ENCODE measurements at places on chromosomes 12 and 14.

DNA sequence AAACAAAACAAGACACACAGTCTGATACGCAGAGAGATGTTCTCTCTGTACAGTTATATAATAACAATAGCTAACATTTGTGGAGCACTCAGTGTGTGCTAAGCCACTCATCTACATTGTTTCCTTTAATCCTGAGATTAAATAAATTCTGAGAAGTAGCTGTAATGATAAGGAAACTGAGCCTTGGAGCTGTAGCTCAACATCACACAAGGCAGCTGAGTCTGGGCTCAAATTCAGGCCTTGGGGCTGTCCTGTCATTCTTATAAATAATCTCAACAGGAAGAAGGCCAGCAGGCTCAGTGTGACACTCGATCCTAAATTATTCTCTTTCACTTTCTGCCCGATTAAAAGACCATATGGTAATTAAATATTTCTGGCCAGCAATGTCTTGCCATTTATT, 24.5 kb downstream of the CDKN1B start:
- DNase-seq, result no peak

GRCh38 chr14:68557648-68558047, 235.2 kb downstream of the ZFP36L1 start:
- DNase-seq, result no peak

- DNase-seq, result no peak
These were observed 60.2 kb downstream of the PRKCH start for GRCh38 chr14:61381553-61381952.

DNA sequence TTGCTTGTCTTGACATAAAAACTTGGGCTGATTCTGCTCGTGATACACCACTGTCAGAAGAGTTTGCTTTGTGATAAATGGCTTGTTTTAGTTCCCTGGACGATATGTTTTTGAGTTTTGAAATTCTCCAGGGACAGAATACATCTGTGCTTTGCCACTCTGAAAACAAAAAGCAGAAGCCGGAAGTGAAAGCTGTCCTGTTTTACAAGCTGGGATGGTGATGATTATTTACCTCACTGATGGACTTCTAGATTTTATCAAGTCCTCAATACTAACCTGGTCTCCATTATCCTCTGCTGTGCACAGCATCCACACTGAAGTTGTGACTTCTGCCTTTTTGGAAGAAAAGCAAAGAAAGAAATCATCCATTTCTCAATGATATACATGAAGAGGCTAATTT, 251.6 kb downstream of the TRHDE start:
- DNase-seq, result no peak

DNA sequence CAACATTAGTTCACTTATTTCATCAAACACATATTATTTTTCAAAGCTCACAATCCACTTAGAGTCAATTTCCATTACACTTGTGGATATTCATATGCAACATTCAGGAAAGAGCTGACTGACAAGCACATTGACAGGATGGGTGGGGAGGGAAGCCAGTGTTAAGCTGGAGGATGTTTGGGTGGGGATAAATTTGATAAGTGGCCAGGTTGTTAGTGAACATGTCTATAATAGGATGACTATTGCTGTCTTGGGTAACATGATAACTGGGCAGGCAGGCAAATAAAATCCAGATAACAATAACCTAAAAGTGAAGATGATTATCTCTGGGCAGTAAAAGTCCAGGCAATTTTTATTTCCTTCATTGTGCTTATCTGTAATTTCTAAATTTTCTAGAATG, 73.8 kb upstream of the OSBPL8 start:
- DNase-seq, result no peak

GRCh38 chr12:51705450-51705849, 114.4 kb downstream of the SCN8A start:
- DNase-seq, result no peak

DNA sequence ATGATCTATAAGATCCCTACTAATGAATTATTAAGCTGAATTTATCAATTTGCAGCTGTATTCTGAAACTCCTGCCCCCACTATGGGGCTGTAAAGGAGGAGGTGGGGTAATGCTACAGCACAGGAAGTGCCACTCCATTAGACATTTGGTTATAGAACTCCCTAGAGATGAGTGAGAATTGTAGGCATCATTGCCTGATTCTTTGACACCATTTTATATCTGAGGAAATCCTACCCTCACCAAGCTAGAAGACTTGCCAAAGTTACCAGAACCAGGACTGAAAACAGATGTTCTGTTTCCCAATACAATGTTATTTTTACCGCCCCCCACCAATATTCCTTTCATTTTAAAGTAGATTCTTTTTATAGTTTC, 182.4 kb downstream of the EGLN3 start:
- no peak for DNase-seq

GRCh38 chr14:52318062-52318461, 4.0 kb downstream of the PTGER2 start:
- DNase-seq, result no peak

DNA sequence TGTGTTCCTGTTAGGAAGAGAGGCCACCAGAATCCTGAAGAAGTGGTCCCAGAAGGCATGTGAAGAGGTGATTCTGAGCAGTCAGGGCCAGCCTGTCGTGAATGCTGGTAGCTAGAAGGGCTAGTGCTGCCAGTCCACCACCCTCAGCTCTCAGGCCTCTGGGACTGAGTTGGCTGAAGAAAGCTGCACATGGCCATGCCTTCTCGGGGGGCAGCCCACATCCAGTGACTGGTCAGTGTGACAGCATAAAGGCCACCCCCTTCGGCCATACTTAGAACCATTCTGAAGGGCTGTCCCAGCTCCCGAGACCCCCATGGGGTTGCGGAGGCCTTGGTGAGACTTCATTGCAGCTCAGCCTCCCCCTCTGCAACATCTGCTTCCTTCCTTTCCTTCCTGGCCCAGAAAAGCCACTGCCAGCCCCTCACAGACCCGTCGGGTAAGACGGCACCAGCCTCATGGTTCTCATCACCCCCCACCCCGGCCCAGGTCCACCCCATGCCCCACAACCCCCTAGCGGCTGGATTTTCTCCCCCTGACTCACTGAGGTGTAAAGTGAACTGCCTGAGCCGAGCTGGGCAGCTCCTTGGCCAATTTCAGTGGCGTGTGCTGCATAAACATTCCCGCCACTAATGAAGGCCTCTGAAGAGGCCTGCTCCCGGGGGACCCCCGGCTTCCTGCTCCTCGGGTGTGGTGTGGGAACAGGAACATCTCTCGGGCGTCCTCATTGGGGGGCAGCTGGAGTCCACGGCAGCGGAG, 49.5 kb upstream of the DIO3 start:
- DNase-seq, result no peak

DNA sequence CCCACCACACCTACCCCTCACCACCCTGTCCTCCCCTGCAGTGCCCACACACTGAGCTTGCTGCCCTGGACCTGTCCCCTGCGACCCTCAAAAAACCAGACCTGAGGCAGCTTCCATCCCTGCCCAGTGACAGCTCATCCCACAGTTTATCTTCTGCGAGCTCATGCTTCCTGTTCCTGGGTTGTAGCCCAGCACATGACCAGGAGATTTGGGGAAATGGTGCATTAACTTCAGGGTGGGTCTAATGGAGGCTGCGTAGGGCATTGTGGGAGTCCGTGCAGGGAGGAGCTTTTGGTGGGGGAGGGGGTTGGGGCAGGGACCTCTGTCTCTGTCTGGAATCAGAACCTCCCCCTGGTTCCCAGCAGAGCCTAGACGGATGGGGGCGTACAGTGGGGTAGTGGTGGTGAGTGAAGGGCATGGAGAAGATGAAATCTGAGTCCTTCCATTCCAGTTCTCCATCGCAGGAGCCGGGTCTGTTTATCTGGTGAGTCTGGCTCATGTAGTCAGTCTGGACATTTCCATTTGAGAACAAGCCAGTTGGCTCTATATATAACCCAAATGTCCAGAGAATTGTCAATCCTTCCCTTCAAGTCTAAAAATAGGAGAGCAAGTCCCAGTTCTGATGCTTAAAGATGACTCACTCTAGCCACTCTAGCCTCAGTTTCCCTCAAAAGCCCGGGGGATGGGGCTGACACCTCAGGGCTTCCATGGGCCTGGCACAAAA, 270.9 kb downstream of the CACNA1C start:
- DNase-seq, result no peak

DNA sequence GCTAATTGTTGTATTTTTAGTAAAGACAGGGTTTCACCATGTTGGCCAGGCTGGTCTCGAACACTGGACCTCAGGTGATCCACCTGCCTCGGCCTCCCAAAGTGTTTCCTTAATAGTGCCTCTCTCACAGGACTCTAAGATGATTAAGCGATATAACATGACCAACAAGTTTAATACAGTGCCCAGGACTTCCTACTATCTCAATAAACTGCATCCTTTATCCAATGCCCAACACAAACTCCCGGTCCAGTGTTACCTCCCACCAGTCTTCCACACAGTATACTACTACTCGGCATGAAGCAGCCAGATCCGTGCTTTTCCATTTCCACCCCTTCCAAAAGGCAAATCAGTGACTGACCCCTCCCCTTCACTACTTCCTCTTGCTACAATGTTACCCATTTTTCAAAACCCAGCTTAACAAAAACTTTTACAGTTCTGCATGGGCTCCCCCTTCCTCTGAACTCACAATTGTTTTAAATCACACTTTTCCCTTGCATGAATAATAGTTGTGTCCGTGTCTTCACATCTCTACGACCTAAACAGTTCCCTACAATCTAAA, 900 bp downstream of the NOP2 start:
- DNase-seq, result no peak

- DNase-seq, result no peak
These were observed 7.1 kb downstream of the ARHGDIB start for GRCh38 chr12:14954269-14954668.

- no peak for DNase-seq
These were observed 16.1 kb downstream of the SLC48A1 start for GRCh38 chr12:47789141-47789540.

- no peak for DNase-seq
These were observed 478.5 kb downstream of the NELL2 start for GRCh38 chr12:44397631-44398030.

- DNase-seq, result no peak
These were observed 2.0 kb upstream of the AP1G2 start for GRCh38 chr14:23569443-23570151.
